ENCODE measurements at places on chromosomes 2 and 18. TPM values are rescaled to one million over a fixed set of nuclear protein-coding genes. Genes with fewer than 3 reads are reported as not detected.

Gene MRO
- not detected for total RNA-seq

Gene IL1RN
- not detected for total RNA-seq

Gene SAG
- total RNA-seq: not detected

Gene PRSS56
- not detected for total RNA-seq

Gene MAP2
- 24.5 TPM for total RNA-seq

Gene IL1F10
- total RNA-seq: not detected

Measured in thoracic aorta endothelial cell (primary cell).